ENCODE measurements at places on chromosomes 12 and 14.

DNA sequence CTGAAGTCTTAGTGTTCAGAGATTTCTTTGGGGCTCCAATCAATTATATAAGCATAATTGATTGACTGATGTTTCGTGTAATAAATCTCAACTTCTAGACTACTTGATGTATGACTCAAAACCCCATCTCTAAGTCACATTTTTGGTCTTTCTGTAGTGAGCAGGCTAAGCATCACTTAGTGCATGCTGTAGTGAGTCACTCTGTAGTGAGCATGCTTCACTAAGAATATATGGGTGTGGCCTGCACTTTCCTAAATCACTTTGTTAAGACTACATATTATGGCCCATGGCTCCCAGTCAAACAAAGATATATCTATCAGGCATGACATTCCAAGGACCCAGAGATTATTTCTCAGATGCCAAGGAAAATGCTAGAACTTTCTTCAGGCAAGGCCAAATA is 909.4 kb upstream of the LRFN5 start:
- DNase-seq, result peak; percentile 75

DNA sequence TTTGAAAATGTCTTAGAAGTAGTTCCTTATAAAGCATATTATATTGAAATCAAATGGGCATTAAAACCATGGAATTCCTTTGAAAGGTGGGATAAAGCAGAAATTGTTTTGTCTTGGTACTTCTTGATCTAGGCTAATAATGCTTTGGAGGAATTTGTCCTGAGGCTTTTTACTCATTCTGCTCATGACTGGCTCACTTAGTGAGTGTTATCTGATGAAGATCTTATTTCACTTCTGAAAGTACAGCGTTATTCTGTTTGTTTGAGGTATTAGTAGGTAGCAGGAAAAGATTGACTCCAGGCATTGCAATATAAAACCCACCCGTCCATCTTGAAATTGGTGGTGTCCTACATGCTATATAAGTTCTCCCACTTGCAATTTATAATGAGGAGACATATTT is 5.5 kb downstream of the C12orf71 start:
- no peak for DNase-seq

DNA sequence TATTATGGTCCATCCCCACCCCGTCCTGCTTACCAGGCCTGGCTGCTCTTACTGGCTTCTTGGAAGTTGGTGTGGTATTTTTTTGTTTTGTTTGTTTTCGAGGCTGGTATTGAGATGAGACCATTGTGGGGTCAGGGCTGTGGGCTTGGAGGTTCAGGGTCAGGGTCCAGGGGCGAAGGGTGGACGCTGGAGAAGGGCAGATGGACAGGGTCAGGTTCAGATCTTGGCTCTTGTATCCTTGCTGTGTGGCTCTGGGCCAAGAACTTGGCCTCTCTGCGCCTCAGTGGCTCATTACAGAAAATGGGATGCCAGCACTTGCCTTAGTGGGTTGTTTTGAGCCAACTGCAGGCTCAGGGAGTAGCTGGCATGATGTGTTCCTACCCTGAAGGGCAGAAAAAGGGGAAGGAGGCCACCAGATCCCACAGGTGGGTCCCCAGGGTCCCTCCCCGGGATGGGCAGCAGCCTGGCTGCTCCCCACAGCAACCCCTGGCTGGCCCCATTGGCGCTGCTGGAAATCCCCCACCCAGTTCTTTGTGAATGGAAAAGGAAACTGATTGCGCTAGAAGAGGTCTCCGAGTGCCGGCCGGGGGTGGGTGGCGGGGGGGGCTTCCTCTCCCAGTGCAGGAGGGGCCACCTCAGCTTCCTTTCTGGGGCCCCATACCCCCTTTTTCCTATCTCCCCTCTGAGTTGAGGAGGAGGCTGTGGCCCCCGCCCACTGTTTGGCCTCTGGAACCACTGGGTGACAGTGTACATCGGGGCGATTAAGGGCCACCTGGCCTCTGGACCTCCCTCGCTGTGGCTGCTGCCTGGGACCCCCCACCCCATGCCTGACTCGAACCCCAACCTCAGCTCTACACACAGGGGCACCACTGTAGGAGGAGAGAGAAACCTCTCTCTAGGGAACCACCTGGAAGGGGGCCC is 25.0 kb downstream of the SH2B3 start:
- no peak for DNase-seq

DNA sequence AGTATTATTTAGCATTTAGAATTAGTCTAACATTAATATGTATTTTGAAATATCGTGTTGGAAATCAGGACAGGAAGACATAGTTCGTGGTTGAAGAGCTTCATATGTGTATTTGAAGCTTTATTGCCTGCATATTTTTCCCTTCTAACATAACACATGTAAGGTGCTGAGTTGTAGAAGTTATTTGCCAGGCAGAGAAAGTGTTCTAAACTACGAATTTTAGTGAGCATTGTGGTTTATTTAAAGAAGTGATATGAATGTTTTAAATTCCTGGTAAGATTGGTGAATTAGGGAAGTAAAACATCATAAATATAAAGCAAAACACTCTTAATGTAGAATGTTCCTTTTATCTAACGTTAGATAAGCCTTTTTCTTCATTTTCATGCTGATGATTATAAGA is 2.5 kb downstream of the RASSF3 start:
- DNase-seq, result no peak

- no peak for DNase-seq
Observed at GRCh38 chr12:42442888-42443287, 116.9 kb downstream of the PPHLN1 start.

- no peak for DNase-seq
Observed at GRCh38 chr12:121792607-121793439, 665 bp downstream of the RHOF start.

GRCh38 chr14:105012171-105012985 is 8.5 kb downstream of the CDCA4 start:
- DNase-seq, result no peak

DNA sequence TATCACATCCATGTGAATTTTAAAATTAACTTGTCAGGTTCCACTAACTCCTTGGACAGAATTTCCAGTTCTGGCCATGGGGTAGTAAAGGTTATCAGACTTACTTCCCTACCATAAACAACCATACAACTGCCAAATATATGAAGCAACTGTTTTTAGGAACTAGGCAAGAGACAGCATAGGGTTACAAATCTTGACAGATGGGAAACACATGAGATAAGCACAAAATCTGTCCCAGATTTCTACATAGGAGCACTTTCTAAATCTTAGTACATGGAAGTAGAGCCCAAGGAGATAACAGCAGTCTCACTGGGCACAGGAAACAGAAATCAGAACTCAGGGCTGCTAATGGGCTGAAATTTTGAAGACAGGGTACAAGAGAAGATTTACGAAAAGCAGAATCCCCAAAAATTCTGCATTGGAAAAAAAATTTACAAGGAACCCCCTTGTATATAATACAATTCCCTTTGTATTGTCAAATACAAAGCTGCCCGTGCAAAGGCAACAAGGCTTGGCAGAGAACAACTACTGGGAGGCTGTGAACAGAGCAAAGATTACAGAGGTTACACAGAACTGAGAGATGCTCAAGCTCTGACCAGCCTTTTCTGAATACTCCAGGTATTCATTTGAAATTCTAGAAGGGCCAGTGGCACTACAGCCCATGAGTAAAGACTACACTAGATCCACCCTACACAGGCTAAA is 43.2 kb downstream of the GALNT4 start:
- DNase-seq, result no peak

GRCh38 chr14:23041729-23042128 is 283 bp upstream of the PSMB11 start:
- peak; percentile 72 for DNase-seq

DNA sequence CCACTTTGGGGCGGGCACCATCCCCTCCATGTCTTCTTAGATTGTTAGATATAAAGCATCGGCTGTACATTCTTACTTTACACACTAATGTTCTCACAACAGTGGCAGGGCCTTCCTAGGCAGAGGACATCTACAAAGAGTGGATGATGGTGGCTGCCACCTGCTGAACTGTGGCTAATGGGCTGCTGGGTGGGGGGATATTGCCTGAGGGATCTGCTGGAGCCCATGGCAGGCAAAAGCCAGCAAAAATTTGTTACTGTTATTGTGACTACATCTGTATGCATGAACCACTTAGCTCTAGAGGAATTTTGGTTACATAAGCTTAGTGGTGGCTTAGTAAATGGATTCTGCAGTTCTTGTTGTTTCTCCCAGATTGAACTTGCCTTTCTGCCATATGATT is 52.6 kb downstream of the DIP2B start:
- DNase-seq, result no peak

DNA sequence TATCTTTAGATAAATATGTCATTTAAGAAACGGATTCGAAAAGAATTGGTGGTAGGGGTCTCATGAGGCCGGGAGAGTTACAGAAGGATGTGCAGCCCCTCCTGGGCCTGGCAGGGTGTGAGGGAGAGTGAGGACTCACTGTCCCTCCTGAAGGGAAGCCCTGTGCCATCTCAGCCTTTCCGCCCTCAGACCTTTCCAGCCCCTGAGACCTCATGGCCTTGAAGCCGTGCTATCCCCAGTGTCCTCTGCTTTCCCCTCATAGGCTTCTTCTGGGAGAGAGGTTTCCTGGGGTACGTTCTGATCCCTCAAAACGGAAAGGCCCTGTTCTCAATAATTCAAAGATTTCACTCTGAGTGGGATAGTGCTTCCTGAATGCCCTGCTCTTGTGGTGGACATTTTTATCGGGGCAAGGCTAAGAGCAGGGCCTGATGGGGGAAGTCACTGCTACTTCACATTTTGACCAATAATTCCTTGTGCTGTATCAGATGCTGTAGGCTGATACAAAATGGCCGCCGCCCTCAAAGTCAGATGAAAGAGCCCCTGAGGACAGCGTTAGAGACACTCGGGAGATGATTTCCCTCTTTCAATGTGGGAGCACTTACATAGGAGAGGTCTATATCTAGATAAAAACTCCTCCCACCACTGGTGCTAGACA is 1.3 kb downstream of the CD4 start:
- DNase-seq, result no peak

- DNase-seq, result no peak
Observed at GRCh38 chr14:76259029-76259735, 107.5 kb downstream of the GPATCH2L start.

DNA sequence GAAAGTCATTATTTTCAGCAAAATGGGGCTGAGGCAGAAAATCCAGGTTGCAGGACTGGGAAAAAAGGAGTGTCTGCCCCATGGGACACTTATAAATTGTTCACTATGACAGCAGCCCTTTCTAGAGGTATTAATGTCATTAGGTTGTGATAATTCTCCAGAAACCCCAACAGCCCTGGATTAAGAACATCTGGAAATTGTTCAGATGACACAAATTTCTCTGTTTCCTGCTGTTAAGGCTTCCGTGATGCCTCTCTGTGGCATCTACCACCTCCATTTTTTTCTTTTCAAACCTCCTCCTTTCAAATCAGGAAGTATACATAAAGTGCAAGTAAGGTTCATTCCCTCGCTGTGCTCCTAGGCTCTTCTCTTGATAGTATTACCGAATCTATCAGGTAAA is 25.6 kb downstream of the EGLN3 start:
- no peak for DNase-seq

GRCh38 chr12:75317784-75318183 is 12.3 kb downstream of the CAPS2 start:
- DNase-seq, result no peak

DNA sequence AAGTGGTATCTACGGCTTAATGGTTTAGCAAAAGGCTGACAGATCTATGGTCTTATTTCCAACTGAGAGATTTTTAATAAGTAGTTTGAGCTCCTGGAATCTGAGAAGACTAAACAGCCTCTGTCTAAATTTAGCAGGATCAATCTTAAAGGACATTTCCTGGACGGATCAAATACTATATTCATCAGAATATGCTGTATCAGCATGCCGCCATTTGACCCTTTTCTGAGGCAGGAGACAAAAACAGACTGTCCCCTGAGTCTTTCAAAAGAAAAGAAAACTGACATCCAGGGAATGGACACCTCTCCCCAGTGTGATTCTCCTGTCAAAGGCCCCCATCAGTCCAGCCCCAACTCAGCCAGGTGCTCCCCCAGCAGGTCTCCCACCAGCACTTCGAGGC is 443.7 kb downstream of the GXYLT1 start:
- no peak for DNase-seq

GRCh38 chr12:66799551-66799950 is 120.7 kb upstream of the GRIP1 start:
- DNase-seq, result no peak

- no peak for DNase-seq
Observed at GRCh38 chr14:93938751-93939303, 11.7 kb downstream of the FAM181A start.

DNA sequence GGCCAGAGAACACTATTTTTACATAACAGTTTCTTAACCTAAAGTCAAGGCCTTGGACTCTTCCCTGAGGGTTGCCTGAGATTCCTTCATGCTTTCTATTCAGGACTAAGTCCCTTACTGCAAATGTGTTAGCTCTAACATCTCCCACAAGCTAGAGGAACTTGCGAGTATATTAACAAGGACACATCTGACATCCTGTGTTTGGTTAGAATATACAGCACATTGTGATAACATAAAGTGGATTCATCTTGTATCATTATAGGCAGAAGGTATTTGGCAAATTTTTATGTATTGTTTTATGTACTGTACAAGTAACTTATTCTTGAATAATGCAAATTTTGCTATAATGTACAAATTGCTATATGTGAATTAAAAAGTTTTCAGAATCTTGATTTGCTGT is 45.5 kb downstream of the SH2B3 start:
- no peak for DNase-seq

All from RKO (cell line).